ENCODE measurements at places on chromosomes 7 and 10.
A peak's percentile ranks its signal among the peaks of the same experiment; 100 is the strongest.

DNA sequence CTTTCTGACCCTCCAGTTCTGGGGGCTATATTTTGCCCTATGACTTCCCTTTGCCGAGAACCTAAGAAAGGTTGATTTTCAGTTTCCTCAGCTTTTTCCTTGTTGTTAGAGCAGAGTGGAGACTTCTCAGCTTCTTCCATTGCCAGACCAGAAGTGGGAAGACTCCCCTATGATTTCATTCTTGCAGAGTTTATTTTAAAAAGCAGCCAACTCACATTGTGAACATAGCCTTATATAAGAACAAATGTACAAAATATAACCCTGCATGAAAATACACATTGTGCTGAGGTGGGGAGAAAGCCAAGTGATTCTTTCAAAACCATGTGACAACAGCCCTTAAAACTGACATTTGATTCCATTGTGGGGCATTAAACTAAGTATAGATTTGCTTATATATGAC is 33.8 kb upstream of the FZD8 start:
- peaks cover 2% of the 10 kb centered on the region for H3K4me1 ChIP-seq
- no peak for DNase-seq
- H3K27ac ChIP-seq = no peak overlapping the region
- no peaks in the 10 kb centered on the region for H3K36me3 ChIP-seq

DNA sequence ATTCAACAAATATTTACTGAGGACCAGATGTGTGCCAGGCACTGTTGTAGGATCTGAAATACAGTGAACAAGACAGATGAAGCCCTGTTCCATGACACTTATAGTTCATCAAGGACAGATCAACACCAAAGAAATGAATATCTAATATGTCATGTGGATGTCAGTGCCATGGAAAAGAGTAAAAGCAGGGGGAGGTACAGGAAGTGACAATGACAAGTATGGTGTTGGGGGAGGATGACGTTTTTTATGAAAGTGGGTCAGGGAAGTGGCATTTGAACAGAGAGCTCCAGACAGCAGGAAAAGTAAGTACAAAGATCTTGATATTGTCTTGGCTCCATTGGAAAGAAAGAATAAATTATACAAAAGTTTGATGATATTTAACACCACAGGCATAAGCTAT is 7.0 kb upstream of the SFMBT2 start:
- peaks cover 3% of the 10 kb centered on the region for H3K36me3 ChIP-seq
- no peak overlapping the region for H3K4me3 ChIP-seq
- H3K27me3 ChIP-seq = peaks cover 21% of the 10 kb centered on the region
- DNase-seq = no peak
- H3K27ac ChIP-seq = peak overlapping the region; percentile 71

GRCh38 chr10:70593513-70593890 is 9.0 kb downstream of the PRF1 start:
- peaks cover 61% of the 10 kb centered on the region for H3K4me1 ChIP-seq
- DNase-seq = peak; percentile 36
- H3K36me3 ChIP-seq = peaks cover 26% of the 10 kb centered on the region
- H3K27me3 ChIP-seq = peaks cover 7% of the 10 kb centered on the region
- H3K27ac ChIP-seq = no peak overlapping the region

DNA sequence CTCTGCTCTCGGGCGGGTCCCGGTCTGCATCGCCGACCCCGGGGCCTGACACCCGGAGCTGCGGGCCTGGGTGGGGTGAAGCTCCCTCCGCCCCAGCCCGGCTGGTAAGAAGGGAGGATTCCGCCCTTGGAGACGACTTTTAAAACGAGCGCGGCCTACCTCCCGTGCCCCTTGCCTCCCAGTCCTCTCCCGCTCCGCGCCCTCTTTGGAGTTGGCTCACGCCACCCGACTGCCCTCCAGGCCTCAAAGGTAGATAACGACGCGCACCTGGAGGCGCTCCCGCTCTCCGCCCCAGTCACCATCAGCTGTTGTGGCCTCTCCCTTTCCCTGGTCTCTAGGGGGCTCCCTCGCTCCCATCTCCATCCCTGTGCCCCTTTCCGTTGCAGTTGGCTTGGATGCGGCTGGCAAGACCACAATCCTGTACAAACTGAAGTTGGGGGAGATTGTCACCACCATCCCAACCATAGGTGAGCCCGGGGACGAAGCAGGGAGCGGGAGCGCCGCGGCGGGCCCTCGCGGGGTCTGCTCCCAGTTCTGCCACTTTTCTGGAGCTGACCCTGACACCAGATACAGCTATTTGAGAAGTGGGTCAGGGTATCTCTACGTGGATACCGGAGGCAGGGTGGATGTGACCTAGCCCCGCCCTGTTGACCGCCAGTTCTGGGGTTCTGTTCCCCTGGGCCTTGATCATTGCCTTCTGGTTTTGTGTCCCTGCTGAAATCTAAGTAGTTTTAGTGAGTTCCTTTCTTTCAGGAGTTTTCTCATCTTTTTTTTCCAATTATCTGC is 679 bp downstream of the ARF5 start:
- peak; percentile 56 for DNase-seq
- H3K27ac ChIP-seq = peak overlapping the region; percentile 89
- H3K27me3 ChIP-seq = no peaks in the 10 kb centered on the region
- peaks cover 33% of the 10 kb centered on the region for H3K4me1 ChIP-seq

DNA sequence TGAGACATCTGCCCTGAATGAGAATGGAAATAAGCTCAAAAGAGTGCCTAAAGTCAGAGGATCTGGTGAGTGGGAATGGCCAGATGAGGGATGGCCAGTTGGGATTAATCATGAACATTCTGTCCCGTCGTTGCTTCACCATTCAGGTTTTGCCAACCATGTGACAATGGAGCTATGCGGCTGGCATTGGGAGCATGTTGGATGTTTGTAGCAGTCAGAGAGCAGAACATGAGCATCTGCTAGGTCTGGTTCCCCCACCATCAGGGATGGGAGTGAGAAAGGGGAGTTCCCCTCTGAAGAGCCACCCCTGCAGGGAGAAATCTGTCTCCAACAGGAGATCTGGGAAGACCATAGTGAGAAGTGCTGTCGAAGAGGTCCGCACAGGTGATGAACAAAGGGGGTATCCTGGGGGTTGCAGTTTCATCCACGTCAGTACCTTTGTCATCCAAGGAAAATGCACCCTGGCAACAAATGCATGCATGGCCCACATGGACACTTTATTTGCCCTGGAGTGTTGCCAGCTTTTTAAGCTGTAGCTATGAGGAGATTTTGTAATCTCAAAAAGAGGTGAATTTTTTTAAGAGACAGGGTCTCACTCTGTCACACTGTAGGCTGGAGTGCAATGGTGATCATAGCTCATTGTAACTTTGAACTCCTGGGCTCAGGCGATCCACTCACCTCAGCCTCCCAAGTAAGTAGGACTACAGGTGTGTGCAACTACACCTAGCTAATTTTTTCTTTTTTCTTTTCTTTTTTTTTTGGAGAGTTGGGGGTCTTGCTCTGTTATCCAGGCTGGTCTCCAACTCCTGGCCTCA is 190.2 kb downstream of the CAMK1D start:
- DNase-seq = no peak
- no peak overlapping the region for H3K4me3 ChIP-seq
- H3K27me3 ChIP-seq = no peaks in the 10 kb centered on the region
- peaks cover 2% of the 10 kb centered on the region for H3K36me3 ChIP-seq

DNA sequence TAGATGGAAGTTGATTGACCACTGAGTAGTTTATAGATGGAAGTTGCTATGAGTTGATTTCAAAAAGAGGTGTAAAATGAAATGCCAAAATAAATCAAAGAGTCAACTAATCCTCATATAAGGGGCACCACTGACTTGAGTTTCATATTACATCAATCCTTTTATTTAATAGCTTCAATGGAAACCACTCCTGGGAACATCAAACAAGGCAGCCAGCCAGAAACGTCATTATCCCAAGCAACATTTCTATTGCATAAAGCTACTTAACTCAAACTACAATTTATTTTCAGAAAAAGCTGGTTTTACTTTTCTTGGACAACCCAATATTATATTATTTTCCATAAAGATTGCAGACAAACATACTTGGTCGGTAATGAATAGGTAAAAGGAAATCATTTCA is 162.1 kb downstream of the TSPAN12 start:
- no peaks in the 10 kb centered on the region for H3K27me3 ChIP-seq
- no peak for DNase-seq
- H3K4me1 ChIP-seq = no peaks in the 10 kb centered on the region
- no peak overlapping the region for H3K4me3 ChIP-seq
- no peaks in the 10 kb centered on the region for H3K36me3 ChIP-seq
- H3K27ac ChIP-seq = no peak overlapping the region

GRCh38 chr10:101771380-101771779 is 4.5 kb downstream of the FGF8 start:
- no peaks in the 10 kb centered on the region for H3K36me3 ChIP-seq
- peaks cover 63% of the 10 kb centered on the region for H3K27me3 ChIP-seq
- no peak overlapping the region for H3K4me3 ChIP-seq
- no peak overlapping the region for H3K27ac ChIP-seq
- DNase-seq = no peak

DNA sequence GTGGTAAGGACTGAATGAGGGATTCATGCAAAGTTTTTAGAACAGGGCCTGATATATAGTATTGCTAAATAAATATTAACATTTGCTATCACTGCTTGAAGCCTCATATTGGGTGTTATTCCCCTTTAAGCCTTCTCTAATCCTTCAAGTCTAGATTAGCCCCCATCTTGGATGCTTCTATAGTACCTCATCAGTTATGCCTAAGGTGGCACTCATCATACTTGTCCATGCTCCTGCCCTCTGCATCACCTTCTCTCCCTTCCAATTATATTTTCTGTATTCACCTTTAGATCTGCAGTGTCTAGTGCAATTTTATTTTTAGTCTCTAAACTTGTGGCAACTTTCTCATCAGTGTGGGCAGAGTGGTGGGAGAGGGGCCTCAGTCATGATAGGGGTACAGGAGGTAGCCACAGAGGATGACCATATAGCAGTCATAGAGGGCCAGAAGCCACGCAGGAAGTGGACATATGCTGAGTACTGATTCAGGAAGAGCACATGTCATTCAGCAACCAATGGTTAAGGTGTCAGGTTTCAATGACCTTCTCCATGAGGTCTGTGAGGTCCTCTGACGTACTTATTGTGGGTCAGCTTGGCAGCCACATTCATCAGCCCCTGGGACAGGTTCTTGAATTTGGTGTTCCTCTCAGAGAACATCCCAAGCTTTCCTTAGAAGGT is 2.5 kb downstream of the ENTPD1 start:
- peak; percentile 80 for DNase-seq
- peak overlapping the region; percentile 95 for H3K27ac ChIP-seq
- H3K4me3 ChIP-seq = peak overlapping the region; percentile 89

DNA sequence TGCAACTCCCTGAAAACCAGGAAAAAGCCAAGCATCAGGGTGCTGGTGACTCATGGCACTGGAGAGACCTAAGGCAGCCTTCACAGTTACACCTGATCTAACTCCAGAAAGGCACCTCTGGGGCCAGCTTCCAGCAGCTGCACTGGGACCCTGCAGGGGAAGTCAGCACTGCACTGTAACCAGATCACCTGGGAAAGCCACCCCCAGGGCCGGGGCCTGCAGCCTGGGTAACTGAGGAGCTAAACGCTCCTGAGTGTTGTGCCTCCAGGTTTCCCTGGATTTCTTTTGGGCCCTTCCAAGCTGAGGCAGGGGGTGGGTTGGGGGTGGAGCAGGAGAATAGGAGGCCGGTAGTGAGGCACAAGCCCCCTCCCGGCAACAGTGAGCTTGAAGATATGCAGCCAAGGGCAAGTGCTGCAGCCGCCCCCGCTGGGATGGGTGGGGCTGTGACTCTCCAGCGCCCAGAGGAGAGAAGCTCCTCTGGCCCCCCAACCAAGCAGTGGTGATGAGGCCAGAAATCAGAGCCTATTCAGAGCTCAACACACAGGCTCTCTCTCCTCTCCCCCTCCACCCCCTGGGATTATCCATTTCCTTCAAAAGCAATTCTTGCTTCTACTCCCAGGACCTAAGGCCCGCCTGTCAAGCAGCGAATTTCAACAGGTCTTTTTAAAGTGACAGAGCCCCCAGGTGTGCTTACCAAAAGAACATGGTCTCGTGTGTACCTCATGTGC is 2.6 kb downstream of the CXCL12 start:
- no peak for DNase-seq
- H3K27ac ChIP-seq = no peak overlapping the region
- peaks cover 33% of the 10 kb centered on the region for H3K27me3 ChIP-seq
- no peak overlapping the region for H3K4me3 ChIP-seq
- H3K4me1 ChIP-seq = peaks cover 6% of the 10 kb centered on the region

DNA sequence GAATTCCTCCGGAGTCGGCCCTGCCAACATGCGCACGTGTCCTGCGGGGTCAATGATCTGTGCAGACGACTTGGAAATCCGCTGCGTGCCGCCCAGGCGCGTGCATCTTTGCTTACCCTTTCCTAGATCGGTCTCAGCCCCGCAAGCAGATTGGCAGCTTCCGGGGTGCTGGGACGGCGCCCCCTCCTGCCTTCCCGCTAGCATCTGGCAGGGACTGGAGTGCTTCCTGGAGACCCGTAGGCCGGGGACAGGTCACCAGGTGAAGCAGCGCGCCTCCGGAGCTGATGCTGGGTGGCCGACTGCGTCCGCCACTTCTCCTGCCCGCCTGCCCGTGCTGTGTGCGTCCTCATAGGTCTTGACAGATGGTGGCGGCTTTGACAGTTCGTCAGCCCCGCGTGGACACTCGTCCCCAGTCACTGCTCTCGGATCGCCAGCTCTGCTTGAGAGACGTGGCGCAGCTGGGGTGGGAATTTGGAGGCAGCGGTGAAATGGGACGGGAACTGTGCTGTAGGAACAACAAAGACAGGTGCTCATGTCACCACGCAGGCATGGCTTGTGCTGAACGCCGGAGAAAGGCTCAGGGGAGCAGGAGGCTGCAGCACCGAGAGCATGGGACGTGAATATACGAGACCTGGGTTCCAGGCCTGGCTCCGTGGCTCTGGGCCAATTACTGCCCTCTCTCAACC is 21.9 kb upstream of the KCNK18 start:
- H3K27me3 ChIP-seq = peaks cover 46% of the 10 kb centered on the region
- H3K4me1 ChIP-seq = peaks cover 17% of the 10 kb centered on the region
- peak overlapping the region; percentile 76 for H3K27ac ChIP-seq

DNA sequence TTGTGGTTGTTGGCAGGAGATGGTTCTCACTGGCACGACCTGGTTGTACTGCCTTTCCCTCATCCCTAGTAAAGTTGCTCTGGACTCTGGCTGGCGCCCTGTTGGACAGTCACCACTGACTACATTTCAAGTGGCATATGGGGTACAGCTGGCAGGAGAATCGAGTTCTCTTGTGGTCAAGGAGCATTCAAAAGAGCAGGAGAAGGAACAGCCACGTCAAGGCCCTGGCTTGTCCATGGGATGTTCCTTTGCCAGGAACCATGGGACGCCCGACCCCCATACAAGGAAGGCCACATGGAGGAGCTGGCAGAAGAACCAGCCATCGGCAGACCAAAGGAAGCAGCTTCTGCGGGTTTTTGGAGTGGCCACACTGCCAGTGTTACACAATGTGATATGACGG is 87.0 kb upstream of the SLC25A13 start:
- no peaks in the 10 kb centered on the region for H3K4me1 ChIP-seq
- peaks cover 11% of the 10 kb centered on the region for H3K27me3 ChIP-seq
- no peak for DNase-seq
- no peak overlapping the region for H3K27ac ChIP-seq
- no peak overlapping the region for H3K4me3 ChIP-seq

DNA sequence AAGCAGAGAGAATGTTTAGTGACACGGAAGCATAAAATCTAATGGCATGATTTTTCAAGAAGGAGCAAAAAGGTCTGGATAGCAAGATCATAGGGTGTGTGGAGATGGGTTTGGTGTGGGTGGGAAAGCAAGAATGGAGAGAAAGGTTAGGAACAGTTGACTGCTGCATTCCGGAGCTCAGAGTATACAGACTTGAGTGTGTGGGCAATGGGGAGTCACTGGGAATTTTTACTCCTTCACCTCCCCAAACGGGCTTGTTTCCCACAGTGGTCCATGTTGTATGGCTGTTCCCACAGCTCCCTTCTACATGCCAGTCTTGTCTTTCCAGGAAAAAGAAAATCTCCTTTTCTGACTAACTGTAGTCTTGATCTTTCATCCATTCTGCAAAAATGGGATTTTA is 122.1 kb downstream of the CDK6 start:
- H3K27ac ChIP-seq = peak overlapping the region; percentile 29
- peaks cover 41% of the 10 kb centered on the region for H3K4me1 ChIP-seq
- H3K27me3 ChIP-seq = no peaks in the 10 kb centered on the region
- no peak for DNase-seq
- peaks cover 59% of the 10 kb centered on the region for H3K36me3 ChIP-seq
